ENCODE measurements at places on chromosomes 12 and 14.
A peak's percentile ranks its signal among the peaks of the same experiment; 100 is the strongest.

- DNase-seq: peak; percentile 27
These were observed 17.7 kb upstream of the ANP32D start for GRCh38 chr12:48454667-48455066.

- no peak for DNase-seq
These were observed 578 bp downstream of the ADAMTS20 start for GRCh38 chr12:43551279-43551970.

DNA sequence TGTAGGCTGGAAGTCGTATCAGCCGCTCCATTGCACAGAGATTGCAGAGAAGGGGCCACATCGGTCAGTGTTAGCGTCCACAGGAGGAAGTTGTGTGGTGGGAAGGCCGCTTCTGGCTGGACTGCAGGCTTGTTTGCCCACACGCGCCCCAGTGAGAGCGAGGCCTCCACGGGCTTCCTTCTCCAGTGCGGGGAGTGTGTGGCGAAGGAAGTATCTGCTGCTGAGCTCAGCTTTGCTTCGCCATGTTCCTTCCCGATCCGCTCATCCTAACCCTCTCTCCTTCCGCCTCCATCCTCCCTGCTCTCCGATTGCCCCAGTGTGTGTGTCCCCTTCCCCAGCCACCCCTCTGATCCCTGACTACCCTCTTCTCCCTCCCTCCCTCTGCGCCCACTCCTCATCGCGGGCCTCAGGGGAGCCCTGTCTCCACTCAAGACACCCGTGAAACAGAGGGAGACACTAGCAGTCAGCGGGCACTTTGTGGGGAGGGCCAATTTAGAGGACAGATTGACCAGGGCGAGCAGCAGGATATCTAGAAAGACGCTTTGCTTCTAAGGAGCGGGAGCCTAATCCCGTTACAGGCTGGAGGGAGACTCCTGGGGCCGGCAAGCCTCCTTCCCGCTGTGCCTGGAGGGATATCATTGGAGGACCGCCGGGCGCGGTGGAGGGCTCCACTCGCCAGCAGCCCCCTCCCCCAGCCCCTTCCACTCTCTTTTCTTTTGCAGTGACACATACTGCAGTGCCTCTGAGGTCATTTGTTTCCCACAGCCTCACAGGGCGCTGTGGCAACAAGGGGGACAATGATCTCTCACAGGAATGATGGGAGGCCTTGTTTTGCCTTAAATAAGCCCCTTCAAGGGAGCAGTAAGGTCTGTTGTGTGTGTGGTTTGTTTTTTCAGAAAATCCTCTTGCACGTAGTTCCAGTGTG is 428.8 kb downstream of the ZFP36L1 start:
- DNase-seq: peak; percentile 64

GRCh38 chr14:22463763-22464173 is 125.3 kb downstream of the DAD1 start:
- no peak for DNase-seq

DNA sequence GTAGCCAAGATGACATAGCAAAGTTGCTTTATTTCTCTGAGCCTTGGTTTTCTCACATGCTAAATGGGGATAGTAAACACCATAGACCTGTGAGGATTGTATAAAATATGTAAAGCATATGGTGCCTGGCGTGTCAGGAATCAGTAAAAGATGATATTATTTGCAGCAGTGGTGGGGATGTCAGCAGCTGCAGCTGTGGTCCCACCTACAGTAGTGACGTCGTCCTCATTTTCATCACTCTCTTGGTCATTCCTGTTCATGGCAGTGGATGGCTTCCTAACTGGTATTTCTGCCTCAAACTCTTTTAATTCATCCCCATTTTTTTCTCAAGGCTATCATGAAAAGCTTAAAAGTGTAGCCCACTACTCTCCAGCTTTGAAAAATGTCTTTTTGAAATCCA is 12.1 kb downstream of the BMAL2 start:
- DNase-seq: no peak

Measured in suppressor macrophage treated with lipopolysaccharide for 4 hours (primary cell).